Suppressor macrophage (primary cell): ENCODE measurements at places on chromosomes 5 and 9.

- DNase-seq: no peak
These were observed 95.1 kb downstream of the SH3TC2 start for GRCh38 chr5:148967783-148968182.

- no peak for DNase-seq
These were observed 22.1 kb upstream of the LPCAT1 start for GRCh38 chr5:1545805-1546355.

DNA sequence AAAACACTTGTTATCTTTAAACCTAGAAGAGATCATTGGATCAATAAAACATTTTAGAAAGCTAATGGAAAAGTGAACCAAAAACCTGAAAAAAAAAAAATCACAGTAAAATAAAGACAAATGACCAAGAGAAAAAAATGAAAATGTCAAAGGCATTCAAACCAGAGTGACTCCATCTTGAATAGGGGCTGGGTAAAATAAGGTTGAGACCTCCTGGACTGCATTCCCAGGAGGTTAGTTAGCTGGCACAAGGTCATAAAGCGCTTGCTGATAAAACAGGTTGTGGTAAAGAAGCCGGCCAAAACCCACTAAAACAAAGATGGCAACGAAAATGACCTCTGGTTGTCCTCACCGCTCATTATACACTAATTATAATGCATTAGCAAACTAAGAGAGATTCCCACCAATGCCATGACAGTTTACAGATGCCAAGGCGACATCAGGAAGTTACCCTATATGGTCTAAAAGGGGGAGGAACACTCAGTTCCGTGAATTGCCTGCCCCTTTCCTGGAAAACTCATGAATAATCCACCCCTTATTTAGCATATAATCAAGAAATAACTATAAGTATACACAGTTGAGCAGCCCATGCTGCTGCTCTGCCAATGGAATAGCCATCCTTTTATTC, 116.7 kb upstream of the NEK6 start:
- peak; percentile 25 for DNase-seq

DNA sequence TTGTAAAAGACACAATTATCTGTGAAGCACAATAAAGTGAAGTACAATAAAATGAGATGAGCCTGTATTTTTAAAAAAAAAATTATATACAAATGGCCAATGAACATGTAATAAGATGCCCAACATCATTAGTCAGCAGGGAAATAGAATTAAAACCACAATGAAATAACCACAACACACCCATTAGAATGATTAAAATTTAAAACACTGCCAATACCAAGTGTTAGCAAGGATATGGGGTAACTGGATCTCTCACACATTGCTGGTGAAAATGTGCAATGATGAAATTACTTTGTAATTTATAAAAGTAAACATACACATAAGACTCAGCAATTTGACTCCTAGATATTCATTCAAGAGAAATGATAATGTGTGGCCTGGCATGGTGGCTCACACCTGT, 62.8 kb downstream of the SHOC1 start:
- no peak for DNase-seq

DNA sequence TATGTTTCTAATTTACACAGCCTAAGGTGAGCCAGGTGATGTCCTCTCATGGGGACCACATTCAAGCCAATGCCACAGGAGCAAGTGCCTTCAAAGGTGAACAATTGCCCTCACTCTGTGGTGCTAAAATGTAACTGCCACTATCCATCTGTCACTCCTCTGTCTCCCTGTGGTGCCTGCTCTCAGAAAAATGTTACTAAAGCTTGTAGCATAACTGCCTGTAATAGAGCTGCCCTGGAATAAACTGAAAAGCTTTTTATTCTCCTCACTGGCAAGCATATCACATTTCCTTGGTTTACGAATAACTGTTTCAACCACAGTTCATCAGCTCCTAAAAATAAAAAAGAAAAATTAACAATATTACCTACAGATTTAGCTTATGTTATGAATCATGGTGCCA, 142.4 kb downstream of the ST8SIA4 start:
- no peak for DNase-seq

DNA sequence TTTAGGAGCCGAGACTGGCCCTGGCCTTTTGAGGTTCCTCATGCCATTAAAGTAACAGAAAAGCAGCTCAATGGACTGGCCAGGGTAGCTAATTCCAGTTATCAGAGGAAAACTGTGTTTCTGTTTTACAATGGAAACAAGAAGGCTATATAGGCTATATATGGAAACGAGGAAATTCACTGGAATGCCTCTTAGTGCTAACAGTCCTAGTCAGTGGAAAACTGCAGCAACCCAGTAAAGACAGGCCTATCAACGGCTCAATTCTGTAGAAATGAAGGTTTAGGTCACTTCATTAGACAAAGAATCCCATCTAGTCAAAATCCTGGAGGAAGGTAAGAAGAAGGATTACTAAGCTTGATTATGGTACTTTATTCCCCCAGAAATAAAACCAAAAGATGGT, 3.2 kb upstream of the TICAM2 start:
- no peak for DNase-seq

DNA sequence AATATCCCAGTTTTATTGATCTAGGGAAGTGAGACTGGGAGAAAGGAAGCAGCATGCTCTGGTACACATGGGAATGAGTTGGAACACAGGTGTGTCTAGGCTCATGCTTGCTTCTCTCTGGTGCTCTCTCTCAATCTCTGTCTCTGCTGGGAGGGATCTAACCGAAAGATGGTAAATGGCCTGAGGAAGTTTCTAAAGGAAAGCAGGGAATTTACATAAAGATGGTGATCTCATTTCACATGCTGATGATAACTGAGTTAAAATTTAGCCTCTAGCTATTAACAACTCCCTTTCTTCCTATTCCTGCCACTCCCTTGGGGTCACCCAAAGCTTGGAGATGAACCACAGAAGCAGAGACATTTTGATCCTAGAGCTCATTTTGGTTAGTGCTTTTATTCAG, 436.2 kb downstream of the SH3GL2 start:
- no peak for DNase-seq
